M059J (cell line): ENCODE measurements at places on chromosomes 11 and 22.

- peak; percentile 42 for DNase-seq
Observed at GRCh38 chr22:38881464-38881871, 9.5 kb upstream of the CBX6 start.

DNA sequence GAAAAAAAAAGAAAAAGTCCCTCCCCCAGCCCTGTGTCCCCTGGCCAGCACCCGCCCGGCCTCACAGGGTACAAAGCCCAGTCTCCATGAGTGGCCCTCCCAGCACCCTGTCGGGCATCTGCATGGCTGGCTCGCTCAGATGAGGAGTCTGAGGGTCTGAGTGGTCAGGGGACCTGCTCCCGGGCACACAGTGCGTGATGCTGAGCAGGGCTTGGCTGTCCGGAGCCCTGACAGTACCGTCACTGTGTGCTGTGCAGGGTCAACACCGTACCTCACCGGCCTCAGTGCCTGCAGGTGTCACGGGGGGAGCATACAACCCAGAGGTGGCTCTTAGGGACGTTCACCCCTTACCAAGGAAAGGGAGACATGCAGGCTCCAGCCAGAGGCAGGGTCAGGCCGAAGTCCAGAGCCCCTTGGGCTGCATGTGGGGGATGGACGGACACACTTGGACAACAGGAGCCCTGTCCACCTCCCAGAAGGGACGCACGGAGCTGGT lies 3.6 kb upstream of the PLXNB2 start:
- no peak for DNase-seq

- DNase-seq, result no peak
Observed at GRCh38 chr22:19767427-19768341, 7.1 kb downstream of the TBX1 start.

GRCh38 chr11:96112192-96113128 lies 188.6 kb upstream of the MTMR2 start:
- DNase-seq, result no peak

DNA sequence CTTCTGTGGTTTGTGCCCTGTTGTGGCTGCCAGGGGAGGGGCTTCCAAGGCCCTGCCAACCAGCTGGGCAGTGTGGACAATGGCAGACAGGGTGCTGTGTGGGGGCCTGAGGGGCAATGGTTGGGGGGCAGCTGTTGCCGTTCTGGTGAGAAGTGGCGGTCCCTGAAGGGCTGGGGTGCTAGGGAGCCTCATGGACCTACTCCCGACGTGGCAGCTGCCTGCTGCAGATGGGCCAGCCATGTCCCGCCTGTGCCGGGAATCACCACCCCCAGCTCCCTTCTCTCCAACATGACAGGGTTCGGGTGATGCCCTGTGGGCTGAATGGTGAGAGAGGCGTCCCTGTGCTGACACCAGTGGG lies 74.2 kb downstream of the KCNQ1 start:
- DNase-seq, result no peak

- DNase-seq, result no peak
Observed at GRCh38 chr11:29217901-29218300, 798.9 kb downstream of the KCNA4 start.

GRCh38 chr11:131109790-131110189 lies 193.5 kb upstream of the SNX19 start:
- DNase-seq, result no peak

- no peak for DNase-seq
Observed at GRCh38 chr11:20875889-20876288, 206.5 kb downstream of the NELL1 start.

DNA sequence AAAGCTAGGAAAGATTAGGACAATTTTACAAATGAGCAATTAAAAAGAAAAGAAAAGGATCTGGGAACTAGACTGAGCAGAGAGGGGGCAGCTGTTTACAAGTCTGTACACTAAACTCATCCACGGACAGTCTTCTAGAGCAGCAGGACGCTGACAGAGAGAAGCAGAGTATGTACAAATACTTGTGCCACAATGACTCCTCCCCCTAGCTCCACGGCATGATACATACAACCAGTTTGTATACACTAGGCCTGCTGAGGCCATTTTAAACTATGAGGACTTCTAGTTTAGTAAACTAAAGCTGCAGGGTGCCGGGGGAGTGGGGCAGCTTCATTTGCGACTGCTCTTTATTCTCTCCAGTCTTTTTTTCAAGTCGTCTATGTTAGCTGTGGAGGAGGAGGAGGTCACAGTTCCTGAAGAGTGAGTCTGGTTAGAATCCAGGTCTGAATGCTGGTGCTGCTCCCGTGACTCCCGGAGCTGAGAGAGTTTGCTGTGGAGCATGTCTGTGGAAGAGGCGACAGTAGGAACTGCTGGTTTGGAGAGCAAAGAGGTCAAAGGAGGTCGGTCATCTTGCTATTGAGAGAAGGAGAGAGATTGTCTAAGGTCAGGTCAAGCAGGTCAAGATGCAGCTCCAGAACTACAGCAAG lies 24.8 kb downstream of the F2 start:
- DNase-seq, result no peak

DNA sequence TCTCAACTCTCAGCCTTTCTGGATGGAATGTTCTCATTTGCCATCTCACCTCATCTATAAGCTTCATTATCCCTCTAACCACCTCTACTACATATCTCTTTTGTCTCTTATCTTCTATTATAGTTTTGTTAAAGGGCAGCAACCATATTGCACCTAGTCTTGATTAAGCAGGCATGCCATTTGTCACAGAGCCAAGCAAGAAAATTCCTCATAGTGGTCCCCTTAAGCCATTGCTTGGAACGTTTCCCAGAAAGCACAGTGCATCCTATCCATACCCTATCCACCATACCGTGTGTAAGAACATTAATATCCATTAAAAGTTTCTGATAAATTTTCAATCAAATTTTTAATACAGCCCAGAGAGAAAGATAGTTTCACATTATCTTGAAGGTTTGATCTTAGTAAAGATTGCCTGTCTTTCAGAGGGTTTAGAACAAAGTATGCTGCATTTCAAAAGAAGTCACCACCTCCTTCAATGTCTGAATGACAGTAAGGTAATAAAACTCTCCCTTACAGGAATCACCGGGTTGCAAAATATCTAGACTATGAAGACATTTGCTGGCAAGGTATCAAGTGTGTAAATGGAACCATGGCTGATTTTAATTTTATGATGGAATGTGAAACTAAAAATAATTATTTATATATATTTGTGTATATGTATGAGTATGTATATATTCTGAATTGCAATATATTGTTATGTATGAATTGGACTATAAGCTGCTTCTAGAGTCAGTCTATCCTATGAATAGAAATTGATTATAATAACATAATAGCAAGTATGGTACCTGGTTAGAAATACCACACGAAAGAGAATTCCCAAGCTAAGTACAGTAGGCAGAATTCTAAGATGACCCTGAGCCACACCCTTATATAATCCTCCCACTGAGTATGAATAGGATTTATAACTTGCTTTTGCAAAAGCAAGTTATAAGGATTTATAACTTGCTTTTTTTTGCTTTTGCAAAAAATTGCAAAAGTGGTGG lies 1296.3 kb downstream of the LRRC4C start:
- DNase-seq, result no peak

DNA sequence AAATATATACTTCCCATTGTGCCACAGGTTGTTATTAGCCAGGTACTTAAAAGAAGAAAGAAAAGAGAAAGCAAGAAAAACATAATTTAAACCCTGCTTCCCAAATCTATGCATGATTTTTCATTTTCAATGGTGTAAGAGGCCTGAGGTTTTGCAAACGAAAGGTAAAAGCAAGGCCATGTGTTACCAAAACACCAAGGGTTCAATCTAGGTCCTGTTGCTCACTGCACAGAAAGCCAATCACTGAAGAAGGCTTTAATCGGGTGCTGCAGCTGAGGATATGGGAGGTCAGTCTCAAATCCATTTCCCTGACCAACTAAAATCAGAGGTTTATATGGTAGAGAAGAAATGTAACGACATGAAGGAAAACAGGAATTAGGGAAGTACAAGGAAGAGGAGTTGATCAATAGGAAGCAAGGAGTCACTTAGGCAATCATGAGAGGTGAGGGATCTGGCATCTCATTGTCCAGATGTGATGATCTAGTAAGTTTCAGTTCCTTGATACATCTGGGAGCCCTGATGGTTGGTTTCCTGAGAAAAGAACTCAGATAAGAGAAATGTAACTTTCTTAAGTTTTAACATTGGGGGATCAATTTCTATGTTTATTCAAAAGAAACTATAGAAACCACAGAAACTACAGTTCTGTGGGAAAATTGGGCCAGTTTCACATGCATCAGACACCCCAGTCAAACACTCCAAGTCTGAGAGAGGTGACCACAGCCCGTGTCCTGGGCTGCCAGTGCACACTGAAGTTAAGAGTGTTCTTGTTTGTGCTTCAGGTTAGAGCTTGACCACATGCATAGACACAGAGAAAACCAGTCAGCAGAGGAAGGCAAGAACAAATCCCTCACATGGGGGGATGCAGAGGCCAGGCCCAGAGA lies 18.1 kb upstream of the DKK3 start:
- DNase-seq, result no peak

- no peak for DNase-seq
Observed at GRCh38 chr11:107710301-107710700, 1.6 kb downstream of the SLN start.

DNA sequence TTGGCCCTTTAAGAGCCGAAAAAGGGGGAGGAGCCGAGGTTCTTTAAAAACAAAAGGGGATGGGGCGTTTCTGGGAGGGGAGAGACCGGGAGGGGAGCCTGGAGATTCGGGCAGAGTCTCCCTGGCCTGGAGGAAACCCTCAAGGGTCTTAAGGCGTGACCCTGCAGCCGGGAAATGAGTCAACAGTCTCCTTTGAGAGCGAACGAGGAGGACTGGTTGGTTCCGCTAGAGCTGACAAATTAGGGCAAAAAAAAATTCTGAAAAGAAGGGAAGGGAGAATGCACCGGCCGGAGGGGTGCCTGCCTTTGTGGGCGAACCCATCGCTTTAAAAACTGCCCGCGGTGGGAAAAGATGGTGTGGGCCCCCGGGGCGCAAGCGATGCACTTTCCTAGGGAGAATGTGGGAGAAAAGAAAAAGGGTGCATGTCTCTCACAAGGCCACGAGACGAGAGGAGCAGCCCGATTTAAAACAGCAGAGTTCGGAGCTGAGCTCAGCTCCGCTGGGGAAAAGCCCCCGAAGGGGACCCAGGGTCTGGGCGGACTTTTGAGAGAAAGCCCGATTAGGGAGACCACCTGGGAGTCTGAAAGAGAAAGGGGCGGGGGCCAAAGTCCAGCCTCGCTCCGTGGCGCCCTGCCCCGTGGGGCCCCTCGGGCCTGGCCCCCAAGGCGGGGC lies 874 bp downstream of the ZFTA start:
- peak; percentile 80 for DNase-seq

DNA sequence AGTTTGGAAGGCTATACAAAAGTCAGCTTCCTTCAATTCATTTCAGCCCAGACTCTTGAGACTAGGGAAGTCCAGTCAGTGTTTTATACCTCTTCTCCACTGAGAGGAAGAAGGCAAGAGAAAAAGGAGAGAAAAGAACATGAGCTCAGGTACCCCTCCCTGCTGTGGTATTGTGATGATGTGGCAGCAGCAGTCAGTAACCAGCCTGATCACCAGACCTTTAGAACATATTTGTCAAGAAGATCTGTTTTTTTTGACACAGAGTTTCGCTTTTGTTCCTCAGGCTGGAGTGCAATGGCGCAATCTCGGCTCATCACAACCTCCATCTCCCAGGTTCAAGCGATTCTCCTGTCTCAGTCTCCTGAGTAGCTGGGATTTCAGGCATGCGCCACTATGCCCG lies 21.2 kb upstream of the RPS13 start:
- no peak for DNase-seq

GRCh38 chr11:46493791-46494190 lies 100.0 kb downstream of the AMBRA1 start:
- DNase-seq, result no peak
